Activated naive CD8-positive, alpha-beta T cell treated with anti-CD3 and anti-CD28 coated beads, Interleukin-2, amount 10 ng/mL, durations not matched to agents 7 days and 5 days (primary cell): ENCODE measurements at places on chromosomes 4 and X.

DNA sequence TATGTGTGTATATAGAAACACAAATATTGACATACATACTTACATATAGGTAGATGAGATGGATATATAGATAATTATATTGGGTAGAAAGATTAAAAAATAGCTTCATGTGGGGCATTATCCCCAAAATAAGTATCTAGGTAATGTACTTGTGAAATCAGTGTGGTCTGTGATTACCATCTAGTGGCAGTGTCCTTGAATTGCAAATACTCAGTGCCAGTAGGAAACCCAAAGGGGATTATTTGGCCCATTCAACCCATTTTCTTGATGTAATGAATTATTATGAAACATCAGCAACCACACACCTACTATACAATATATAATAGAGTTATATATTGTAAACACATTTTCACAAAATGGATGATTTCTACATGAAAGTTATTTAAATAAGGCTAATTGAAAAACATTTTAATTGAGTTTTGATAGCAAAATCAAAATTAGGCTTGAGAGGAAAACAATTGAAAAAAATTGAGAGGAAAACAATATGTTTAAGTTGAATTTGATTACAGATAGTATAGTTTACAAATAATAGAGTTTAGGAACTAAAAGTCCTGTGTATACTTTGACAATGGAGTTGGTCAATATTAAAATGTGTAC lies 389.4 kb downstream of the GALNTL6 start:
- no peak for DNase-seq

DNA sequence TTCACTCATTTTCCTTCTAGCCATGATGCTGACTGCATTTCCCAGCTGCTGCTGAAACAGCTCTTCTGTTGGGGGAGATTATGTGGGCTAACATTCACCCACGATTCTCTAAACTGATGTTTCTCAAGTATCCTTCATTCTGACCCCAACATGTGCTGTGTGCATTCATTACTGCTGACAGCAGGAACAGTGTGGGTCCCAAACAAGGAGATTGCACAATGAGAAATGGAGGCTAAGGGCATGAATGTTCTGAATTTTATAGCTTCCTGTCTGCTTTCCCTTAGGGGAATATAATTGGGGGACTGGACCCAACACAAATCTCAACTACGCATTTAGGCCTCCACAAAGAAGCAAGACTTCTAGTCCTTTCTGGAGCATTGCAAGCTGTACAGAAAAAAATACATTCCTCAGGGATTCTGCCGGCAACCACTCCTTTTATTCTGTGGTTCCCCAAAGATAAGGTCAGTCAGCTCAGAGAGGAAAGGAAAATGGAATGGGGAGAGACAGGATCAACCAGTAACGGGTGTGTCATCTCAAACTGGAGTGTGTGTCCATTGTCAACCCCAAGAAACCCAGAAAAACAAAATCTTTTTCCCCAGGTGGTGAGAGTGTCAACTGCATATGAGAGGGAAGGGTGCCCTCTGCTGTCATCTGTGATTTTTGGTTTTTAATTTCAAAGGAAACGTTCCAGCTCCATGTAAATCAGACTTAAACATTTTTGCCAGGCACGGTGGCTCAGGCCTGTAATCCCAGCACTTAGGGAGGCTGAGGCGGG lies 81.5 kb upstream of the EGFL6 start:
- no peak for DNase-seq

DNA sequence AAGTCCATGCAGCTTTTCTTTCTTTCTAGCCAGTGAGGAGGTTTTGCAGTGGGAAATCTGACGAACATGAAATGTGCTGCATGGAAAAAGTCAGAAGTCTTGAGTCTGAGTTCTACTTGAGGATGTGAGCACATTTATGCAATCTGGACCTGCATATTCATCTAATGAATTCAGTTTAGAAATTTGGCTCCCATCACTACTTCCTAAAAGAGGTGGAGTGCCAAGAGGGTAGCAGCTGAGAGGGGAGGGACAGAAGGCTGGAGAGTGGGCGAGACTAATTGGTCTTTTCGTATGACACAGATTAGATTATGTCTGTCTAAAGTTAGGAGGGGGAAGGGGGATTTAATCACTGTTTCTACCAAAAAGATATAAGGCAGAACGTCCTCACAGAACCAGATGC lies 535.9 kb downstream of the IQCM start:
- DNase-seq = no peak

GRCh38 chr4:181517491-181517890 lies 725.7 kb upstream of the TENM3 start:
- no peak for DNase-seq

DNA sequence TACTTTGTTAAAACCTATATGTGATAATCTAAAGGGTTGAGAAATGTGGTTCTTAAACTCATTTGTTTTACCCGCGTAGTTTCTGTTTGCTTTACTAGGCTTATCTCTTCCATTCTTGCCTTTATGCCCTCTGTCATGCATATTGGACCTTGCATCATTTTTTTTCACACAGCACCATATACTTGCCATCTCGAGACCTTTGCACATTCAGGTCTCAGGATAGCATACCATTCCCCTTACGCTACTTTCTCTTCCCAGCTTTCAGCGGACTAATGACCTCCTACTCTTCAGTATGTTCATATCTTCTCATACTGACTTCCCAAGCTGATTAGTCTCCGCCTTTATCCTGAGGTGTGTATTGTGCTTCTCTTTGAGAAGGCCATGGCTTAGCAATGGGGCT lies 40.5 kb downstream of the USP38 start:
- DNase-seq = no peak

- DNase-seq = no peak
Measured at GRCh38 chr4:75432683-75433082, 81.5 kb downstream of the RCHY1 start.

DNA sequence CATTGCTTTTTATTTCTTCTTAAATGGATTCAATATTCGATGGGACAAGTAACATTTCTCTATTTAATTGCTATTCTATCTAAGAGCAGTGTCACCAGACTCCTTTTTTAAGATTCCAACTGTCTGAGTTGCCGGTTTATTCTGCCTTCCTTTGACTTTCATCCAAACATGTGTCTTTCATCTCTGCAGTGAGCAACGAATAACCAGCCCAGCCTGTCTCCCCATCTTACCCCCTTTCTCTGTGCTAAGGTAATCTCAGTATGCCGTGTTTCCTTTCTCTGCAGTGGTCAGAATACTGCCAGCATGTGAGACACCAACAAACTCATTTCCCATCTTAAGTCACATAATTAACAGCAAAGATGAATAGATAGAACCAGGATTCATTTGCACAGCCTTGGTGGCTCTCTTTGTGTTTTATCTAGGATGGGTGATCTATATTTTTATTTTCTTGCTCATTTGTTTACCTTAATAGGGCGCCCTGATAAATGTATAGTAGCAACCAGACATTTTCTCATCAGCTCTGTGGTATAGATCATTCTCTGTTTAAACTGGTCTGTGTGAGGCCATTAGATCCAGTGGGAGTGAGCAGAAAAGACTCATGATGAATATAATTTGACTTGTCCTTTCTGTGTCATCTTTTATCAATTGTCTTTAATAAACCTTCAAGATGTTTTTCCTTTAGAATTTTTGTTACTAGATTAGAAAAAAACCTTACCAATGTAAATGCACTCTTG lies 394.8 kb upstream of the IGFBP7 start:
- DNase-seq = no peak

- no peak for DNase-seq
Measured at GRCh38 chr4:102564399-102565059, 63.4 kb downstream of the NFKB1 start.

GRCh38 chrX:24775891-24776290 lies 82.2 kb downstream of the POLA1 start:
- no peak for DNase-seq

GRCh38 chrX:47743504-47743903 lies 84.5 kb upstream of the UXT start:
- no peak for DNase-seq

GRCh38 chr4:113832803-113833202 lies 71.3 kb upstream of the CAMK2D start:
- DNase-seq = no peak

- DNase-seq = no peak
Measured at GRCh38 chr4:1636490-1637211, 47.5 kb downstream of the FAM53A start.

DNA sequence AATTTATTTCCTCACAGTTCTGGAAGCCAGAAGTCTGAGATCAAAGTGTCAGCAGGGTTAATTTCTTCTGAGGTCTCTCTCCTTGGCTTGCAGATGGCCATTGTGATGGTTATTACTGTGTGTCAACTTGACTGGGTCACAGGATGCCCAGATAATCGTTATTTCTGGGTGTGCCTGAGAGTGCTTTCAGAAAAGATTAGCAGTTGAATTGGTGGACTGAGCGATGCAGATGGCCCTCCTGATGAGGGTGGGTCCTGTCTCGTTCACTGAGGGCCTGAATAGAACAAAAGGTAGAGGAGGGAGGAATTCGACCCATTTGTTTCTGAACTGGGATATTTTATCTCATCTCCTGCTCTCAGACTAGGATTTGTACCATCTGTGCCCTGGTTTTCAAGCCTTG lies 15.7 kb downstream of the SMIM43 start:
- no peak for DNase-seq
